ENCODE measurements at places on chromosomes 2 and 18.

- DNase-seq, result no peak
These were observed 86.1 kb downstream of the MSH2 start for GRCh38 chr2:47488870-47489584.

- no peak for DNase-seq
These were observed 13.6 kb downstream of the LYPD1 start for GRCh38 chr2:132656266-132656975.

- DNase-seq, result no peak
These were observed 108.6 kb upstream of the RNF152 start for GRCh38 chr18:62001396-62001795.

DNA sequence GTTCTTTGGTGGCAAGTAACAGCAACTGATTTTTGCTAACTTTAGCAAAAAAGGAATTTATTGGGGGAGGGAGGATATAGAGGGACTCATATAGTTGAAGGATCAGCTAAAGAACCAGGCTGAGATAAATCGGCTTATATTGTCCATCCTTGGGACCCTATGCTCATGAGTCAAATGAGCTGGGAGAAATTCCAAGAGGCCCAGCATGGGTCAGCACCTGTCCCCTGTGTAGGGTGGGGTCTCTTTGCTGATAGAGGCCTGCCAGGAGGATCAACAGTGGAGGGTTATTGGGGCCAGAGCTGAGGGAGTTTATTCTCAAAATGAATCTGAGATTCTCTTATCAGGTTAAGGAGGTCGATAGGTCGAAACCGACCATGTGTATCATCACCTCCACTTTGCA lies 97.2 kb downstream of the VAPA start:
- no peak for DNase-seq

DNA sequence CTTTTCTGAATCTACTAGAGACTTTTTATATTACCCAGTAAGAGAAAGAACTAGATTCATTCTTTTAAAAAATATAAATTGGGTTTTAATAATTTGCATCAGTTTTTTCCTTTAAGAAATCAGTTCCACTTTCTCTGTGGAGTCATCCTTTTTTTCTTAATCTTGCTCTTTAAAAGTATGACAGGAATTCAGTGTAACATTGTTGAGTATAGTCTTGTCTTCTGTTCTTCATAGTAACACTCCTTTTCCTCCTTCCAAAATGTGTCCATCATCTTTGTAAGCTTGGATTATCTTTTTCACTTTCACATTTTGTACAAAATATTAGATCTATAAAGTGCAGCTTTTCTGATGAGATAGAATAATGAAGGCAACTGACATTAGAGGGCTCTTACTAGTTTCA lies 135.4 kb downstream of the HAUS1 start:
- no peak for DNase-seq

- no peak for DNase-seq
These were observed 50.3 kb upstream of the TLK1 start for GRCh38 chr2:171210864-171211431.

DNA sequence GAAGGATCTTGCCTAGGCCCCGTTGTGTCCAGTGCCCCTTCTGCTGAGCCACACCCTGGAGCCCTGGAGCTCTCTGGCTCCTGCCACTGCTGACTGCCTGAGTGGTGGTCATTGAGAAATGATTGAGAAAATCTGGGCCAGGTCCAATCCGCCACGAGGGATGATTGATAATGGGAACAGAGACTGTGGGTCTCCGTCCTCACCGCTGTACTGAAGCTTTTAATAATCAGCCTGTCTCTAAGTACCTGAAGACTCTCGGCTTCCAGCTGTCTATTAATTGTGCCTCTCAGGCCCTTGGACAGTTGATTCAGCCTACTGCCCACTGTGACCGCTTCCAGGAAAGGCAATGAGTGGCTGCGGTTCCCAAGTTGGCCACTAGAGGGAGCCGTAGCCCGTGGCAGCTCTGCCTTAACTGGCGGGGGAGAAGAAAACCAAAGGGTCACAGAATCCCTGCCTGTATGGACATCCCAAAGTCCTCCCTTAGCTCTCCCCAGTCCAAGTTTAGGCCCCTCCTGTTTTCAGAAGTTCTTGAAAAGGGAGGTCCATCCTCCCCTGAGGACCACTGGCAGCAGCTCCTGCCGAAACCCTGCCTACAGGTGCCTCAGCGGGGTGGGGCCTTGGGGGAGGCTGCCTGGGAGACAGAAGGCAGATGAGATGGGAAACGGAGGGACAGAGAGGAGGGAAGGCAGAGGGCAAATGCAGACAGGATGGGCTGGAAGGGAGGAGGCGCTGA lies 213.6 kb downstream of the TNS1 start:
- DNase-seq, result peak; percentile 53

DNA sequence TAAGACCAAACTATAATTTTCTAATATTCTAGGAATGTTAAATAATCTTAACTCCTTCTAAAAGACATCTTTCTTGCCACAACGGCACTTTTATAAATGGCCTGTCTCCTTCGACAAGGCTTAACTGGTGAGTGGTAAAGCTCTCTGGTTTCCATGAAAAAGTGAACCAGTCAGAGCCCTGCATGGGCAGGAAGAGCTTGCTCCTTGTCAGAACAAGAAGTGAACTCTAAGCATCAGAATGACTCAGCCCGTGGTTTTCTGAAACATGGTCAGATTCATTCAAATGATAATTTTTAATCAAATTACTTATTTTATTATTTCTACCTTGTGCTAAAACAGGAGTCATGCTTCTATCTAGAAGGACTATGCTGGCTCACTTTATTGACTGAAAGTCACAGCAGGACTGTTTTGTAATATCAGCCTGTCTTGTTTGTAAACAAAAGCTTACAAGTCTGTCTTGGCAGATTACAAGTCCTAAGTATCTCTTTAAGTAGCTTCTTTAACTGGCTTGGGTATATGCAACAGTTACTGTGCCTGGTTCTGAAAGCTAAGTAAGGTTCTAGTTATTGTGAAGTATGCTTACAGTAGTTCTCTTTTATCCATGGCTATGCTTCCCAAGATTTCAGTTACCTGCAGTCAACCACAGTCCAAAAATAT lies 245.4 kb downstream of the NAPG start:
- no peak for DNase-seq
